ENCODE measurements at places on chromosomes 2 and 18.

GRCh38 chr2:212686285-212686895 lies 147.8 kb upstream of the ERBB4 start:
- DNase-seq, result peak; percentile 38

DNA sequence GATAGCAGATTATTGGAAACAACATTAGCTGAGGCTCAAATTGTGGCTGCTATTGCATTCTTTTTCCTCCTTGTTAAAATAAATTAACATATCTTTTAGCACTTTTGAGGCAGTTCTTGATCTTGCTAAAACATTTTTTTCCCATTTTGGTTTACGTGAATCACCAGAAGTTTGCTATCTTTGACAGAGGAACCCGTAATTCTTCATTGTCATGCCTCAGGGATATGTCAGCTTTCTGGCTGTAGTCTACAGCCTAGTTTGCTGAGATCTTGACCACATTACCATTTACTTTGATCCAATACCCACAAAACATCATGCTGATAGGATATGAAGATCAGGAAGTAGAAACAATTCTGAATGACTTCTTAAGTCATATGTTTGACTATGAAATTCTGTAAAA lies 25.1 kb upstream of the FANCL start:
- no peak for DNase-seq

GRCh38 chr2:56315376-56315775 lies 131.6 kb downstream of the CCDC85A start:
- DNase-seq, result no peak

DNA sequence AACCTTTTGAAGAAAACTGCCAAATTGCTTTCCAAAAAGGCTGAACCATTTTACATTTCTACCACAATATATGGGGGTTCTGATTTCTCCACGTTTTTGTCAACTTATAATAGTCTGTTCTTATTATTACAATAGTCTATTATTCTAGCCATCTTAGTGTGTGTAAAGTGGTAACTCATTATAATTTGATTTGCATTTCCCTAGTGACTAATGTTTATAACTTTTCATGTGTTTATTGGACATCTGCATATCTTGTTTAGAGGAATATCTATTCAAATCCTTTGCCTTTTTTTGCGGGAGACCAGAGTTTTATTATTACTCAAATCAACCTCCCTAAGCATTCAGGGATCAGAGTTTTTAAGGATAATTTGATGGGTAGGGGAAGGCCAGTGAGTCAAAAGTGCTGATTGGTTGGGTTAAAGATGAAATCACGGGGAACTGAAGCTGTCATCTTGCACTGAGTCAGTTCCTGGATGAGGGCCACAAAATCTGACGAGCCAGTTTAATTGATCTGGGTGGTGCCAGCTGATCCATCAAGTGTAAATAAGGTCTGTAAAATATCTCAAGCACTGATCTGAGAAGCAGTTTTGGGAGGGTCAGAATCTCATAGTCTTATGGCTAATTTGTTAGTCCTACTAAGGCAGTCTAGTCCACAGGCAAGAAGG lies 303.4 kb upstream of the NCKAP5 start:
- DNase-seq, result no peak

DNA sequence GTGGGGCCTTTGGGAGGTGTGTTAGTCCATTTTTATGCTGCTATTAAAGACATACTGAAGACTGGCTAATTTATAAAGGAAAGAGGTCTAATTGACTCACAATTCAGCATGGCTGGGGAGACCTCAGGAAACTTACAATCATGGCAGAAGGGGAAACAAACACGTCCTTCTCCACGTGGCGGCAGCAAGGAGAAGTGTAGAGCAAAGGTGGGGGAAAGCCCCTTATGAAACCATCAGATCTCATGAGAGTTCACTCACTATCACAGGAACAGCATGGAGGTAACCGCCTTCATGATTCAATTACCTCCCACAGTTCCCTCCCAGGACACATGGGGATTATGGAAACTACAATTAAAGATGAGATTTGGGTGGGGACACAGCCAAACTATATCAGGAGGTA lies 187.1 kb upstream of the OSR1 start:
- DNase-seq, result no peak

DNA sequence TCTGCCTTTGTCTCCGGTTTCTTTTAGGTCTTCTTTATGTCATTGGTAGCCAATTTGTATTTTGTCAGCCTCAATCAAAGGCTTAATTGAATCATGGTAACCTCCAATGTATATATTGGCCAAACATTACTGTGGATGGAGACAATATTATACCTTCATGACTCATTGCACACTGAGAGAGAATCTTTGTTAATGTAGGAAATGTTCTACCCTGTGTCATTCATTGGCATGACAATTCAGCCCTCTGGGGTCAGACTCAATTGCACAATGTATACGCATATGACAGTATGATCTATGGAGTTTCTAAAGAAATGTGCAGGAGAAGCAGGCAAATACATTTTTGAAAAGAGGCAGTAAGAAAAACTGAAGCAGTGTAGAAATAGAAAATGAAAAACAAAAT lies 162.6 kb downstream of the PDE11A start:
- DNase-seq, result no peak

DNA sequence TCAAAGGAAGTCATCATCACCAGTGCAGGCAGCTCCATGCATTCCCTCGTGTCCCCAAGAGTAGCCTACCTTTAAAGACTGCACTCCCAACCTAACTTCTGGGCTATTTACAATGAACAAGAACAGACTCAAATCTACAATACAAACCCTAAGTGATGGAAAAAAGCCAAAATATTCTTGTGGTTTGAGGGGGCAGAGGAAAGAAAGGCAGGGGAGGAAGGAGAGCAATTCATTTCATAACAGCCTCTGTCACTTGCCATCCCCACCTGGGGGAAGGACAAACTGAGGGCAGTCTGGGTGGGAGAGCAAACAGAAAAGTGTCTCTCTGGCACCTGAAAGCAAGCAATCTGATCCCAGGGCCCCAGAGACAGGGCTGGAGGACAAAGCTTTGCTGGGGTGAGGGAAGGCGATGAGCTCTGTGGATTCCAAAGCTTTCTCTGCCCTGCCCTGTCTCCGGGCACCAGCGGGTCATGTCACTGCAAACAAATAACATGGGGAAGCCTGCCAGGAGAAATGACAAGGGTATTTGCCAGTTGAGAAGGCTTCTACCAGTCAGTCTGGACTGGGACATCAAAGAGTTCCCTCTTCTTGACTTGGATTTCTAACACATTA lies 528.0 kb upstream of the TNP1 start:
- no peak for DNase-seq

DNA sequence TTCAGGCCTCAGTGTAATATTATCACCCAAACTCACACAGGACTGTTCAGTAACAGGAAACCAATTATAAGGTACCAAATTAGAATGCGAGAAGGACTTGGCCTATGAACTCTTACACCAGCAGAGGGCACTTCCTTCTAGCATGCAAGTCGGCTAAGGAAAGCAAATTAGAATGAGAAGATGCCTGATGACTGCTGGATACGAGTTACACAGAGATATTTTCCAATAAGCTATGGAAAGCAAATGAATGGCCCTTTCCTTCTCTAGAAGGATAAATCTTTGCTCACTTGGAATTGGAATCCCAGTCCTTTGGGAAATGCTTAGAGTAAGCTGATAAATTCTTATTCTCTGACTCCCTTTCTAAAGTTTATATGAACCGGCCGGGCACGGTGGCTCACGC lies 109.8 kb downstream of the AP1S3 start:
- DNase-seq, result peak; percentile 56

- DNase-seq, result no peak
These were observed 28.5 kb downstream of the GPC1 start for GRCh38 chr2:240463866-240464481.

DNA sequence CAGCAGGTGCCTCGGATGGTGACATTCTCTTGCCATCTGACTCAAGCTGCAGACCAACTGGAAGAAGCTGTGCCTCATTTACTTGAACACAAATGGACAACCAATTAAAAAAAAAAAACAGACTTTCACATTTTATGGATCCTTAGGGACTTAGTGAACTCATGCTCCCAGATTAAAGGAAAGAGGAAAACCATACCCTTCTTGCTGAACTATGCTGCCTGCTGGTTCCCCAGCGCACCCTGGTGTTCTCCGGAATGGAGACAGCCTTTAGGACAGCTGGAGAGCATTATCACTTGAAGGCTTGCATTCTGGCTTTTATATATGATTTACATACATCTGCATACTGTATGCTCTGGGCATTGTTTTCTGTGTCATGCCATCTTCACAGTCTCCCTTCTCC lies 370.7 kb downstream of the SLC4A3 start:
- DNase-seq, result no peak

GRCh38 chr2:4678927-4679326 lies 975.6 kb downstream of the DCDC2C start:
- DNase-seq, result no peak

DNA sequence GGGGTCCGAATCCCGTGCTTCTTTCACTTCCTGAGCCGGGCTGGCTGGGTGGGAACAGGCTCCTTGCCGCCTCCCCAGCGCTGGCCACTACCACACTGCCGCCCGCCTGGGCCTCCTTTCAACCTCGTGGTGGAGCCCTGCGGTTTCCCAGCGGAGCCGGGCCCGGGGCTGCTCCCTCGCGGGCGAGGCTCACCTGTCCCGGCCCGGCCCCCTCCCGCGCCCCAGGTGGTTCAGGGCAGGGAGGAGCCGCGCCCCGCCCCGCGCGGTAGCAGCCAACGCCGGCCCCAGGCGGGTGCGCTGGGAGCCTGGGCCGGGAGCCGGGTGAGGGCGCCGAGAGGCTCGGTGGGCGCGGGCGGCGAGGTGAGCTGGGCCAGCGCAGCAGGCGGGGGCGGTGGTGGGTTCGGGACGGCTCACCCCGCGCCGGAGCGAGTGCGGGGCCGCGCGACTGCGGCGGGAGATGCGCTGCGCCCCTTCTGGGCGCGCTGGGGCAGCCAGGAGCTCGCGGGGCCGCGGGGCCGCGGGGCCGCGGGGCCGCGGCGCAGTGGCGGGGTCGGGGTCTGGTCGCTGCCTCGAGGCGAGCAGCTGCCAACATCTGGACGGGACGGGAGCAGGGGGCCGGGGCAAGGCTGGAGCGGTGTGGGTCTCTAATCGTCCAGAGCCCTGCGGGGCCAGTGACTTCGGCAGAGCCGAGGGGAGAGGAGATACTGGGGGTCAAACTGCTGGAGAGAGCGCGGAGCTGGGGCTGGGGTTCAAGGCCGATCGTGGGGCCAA lies at the start of gene LYPD6B:
Gene LYPD6B, plus strand, starts transcription at position 258 of the 771 bp plus-strand sequence. CDS start 92,250 bp downstream, outside the sequence.
- peak; percentile 59 for DNase-seq

GRCh38 chr2:30433541-30434299 lies 13.3 kb upstream of the LCLAT1 start:
- DNase-seq, result no peak

DNA sequence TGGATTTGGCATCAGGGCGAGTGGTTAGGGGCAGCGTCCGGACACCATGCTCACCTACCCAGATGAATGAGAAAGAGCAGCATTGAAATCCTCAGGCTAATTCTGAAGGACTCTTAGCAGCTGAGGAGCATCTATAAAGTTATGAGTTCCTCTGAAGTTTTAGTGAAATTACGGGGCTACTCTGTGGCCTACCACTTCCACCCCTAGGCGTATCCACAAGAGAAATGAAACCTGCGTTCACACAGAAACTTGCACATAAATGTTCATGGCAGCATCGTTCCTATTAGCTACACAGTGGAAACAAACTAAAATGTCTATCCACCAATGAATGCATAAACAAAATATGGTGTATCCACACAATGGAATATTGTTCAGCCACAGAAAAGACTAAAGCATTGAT lies 98.0 kb downstream of the GBX2 start:
- no peak for DNase-seq

GRCh38 chr2:119552902-119553301 lies 8.7 kb downstream of the CFAP221 start:
- DNase-seq, result no peak

DNA sequence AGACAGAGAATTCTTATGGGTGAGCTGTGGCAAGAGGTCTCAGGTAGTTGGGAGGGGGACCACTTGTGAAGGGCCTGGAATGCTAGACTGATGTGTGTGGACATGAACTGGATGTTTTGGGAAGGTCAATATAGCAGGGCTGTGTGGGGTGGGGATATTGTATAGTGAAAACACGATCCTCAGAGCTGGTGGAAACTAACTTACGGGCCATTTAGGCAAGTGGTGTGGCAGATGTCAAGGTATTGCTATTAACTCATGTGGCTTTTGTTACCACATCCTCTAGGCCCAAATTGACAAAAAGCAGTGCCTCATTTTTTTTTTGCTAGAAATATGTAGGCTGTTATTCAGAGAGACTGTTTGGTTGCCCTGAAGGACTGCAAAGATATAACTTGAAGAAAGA lies 8.0 kb upstream of the GALNT1 start:
- DNase-seq, result no peak

DNA sequence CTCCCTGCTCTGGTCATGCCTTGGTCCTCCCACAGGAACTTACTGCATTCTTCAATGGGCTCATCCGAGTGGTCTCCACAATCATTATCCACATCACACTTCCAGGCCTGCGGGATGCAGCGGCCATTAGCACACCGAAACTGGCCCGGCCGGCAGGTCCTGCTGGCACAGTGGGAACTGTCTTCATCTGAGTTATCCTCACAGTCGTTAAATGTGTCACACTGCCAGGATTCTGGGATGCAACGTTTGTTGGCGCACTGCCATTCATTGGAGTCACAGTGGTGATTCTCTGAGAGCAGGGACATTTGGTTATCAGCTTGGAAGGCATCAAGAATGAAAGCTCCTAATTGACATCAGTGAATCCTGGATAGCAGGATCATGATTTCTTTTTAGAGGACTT lies 104.5 kb downstream of the DHRS9 start:
- DNase-seq, result no peak

- DNase-seq, result peak; percentile 60
These were observed 114.7 kb downstream of the DNAH6 start for GRCh38 chr2:84631047-84631446.

DNA sequence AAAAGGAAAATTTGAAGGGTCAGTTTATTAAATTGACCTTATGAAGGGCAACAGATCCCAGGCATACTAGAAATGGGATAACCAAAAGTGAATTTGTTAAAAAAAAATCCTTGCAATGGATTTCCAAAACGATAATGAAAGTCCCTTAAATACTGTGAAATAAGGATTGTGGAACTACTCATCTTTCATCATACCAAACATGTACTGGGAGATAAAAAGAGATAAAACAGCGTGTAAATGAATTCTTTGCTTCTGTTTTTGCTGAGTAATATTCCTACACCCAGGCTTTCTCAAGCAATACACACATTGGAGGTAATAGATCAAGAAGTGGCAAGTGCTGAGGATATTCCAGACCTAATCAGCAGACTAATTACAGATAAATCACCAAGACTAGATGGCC lies 3.8 kb downstream of the LYPD6 start:
- no peak for DNase-seq

DNA sequence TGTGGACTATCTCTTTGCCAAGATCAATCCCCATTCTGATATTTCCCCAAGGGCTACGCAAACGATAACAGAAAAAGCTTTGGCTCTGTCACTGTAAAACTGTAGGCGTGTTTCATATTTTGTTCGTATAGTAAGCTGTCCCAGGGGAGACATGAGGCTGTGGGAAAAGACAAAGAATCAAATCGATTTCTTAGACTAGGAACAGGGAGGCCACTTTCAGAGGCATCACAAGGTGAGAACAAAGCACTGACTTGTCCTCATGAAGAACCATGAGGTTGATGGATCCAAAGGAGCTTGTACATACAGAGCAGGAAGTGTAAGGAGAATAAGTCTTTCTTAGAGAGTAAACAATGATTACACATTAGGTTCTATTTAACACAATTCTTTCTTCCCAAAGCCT lies 255.7 kb downstream of the HNMT start:
- no peak for DNase-seq

GRCh38 chr2:122478771-122479170 lies 723.3 kb downstream of the TSN start:
- no peak for DNase-seq

Data from HEK293T (cell line).